Dermis microvascular lymphatic vessel endothelial cell (primary cell): ENCODE measurements at places on chromosomes 13 and 19. TPM values are rescaled to one million over a fixed set of nuclear protein-coding genes. Genes with fewer than 3 reads are reported as not detected.

ISYNA1 gene
- total RNA-seq: 38.1 and 57.3 TPM in 2 replicates

DNA sequence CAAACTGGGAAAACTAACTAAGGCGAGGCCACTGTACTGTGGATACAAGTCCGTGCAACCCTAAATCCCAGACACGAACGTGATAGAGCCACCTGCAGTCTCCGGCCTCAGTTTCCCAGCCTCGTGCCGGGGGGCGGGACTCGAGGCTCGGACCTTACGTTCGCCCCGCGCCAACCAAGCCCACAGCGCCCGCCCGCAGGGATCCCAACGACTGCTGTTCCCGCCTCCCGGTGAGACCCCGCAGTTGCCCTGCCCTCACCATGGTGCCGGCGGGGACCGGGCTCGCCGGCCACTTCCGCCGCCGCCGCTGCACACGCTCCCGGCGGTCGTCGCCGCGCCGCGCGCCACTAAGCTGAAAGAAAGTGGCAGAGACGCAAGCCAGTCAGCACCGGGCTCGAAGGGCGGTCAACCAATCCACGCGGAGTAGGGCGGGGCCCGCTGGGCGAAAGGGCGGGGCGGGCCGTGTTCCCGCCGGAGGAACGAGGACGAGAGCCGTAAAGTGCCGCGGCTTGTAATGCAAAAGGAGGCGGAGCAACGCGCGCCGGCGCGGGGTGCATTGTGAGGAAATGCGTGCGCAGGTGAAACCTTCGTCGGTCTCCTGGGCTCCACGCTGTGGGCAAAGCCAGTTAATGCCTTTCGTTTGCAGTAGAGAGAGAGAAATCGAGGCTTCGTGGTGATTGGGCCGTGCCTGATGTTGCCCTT lies at the start of gene LSM4:
Gene LSM4 (minus strand): TSS at position 318 of the 702 bp plus-strand sequence. CDS start 56 bp downstream, at position 262.
- DNase-seq: peak; percentile 93

GRCh38 chr13:42832341-42833096 lies 51.1 kb downstream of the FAM216B start:
- peak; percentile 77 for DNase-seq

DNA sequence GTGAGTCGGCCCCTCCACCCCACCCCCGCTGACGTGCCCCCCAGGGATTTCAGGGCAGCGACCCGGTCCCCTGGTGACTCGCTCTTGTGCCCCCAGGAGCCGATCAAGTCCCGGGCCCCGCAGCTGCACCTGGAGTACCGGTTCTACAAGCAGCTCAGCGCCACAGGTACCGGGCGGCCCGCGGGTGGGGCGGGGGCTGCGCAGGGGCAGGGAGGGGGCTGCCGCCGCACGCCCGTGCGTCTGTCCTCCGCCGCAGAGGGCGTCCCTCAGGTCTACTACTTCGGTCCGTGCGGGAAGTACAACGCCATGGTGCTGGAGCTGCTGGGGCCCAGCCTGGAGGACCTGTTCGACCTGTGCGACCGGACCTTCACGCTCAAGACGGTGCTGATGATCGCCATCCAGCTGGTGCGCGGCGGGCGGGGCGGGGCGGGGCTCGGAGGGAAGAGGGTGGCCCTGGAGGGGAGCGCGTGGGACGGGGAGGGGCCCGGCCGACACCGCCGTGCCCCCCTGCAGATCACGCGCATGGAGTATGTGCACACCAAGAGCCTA lies 37.1 kb downstream of the BTBD2 start:
- no peak for DNase-seq

- DNase-seq: peak; percentile 28
Observed at GRCh38 chr13:43054803-43055802, 31.7 kb downstream of the DNAJC15 start.
